Colonic mucosa (tissue), 4 donors: ENCODE measurements at places on chromosomes 3 and 15.

- no peak for DNase-seq
Measured at GRCh38 chr15:66952756-66953522, 112.5 kb upstream of the SMAD3 start.

DNA sequence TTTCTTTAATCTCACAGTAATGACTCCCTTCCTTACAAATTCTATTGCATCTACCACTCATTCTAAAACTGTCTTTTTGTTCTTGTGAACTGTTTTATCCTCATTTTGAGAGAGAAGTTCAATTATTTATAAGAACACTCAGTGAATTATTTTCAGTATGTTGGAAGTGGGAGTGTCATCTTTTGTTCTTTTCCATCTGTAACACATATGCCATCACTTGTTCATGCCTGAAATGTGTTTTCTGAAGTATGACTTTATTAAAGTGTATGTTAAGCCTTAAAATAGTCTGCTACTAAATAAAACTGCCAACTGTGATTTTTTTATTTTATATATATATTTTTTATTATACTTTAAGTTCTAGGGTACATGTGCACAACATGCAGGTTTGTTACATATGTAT is 623.0 kb upstream of the CBLB start:
- no peak for DNase-seq

GRCh38 chr3:155102329-155102728 is 22.2 kb downstream of the MME start:
- no peak for DNase-seq

- no peak for DNase-seq
Measured at GRCh38 chr3:154583086-154583634, 153.2 kb upstream of the GPR149 start.

DNA sequence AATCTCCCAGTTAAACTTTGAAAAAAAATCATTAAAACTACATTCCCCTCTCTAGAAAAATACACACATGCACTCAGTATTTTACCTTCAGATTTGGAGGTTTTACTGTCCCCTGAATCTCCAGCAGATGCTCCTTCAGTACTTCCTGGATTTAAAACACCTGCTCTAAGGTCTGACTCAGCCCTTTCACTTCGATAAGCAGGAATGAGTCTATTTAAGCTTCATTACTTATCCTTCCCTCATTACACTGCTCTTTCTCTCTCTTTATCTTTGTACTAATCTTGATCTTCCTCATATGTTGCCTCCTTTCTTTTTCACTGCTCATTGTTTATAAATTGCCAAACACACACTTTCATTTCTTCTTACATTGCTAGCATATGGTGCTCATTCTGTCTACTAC is 443.9 kb downstream of the DIPK2A start:
- no peak for DNase-seq
